ENCODE measurements at places on chromosomes 4 and X. TPM values are rescaled to one million over a fixed set of nuclear protein-coding genes. Genes with fewer than 3 reads are reported as not detected.

Gene TFDP3
- total RNA-seq = not detected

Gene NEIL3
- 1.3 TPM for total RNA-seq

Gene NXF2
- not detected for total RNA-seq

Gene MAGED4B
- 18.3 TPM for total RNA-seq

Gene PCDH11X
- not detected for total RNA-seq

Gene RPS6KA6
- total RNA-seq = 3.9 TPM

Gene F11
- not detected for total RNA-seq

Gene SUPT20HL2
- total RNA-seq = not detected

Gene TAF7L
- 0.95 TPM for total RNA-seq

Gene DUX4
- total RNA-seq = not detected

Gene ANOS1
- total RNA-seq = not detected

Gene ENPEP
- total RNA-seq = 0.17 TPM

Gene AKAP14
- not detected for total RNA-seq

Gene CABS1
- not detected for total RNA-seq

Gene OPRPN
- not detected for total RNA-seq

Gene PHF8
- total RNA-seq = 9.8 TPM

Data from bronchial smooth muscle cell (primary cell).